ENCODE measurements at places on chromosomes 3 and 15. TPM values are rescaled to one million over a fixed set of nuclear protein-coding genes. Genes with fewer than 3 reads are reported as not detected.

The CRYGS gene
- 1.7 TPM for total RNA-seq

DNA sequence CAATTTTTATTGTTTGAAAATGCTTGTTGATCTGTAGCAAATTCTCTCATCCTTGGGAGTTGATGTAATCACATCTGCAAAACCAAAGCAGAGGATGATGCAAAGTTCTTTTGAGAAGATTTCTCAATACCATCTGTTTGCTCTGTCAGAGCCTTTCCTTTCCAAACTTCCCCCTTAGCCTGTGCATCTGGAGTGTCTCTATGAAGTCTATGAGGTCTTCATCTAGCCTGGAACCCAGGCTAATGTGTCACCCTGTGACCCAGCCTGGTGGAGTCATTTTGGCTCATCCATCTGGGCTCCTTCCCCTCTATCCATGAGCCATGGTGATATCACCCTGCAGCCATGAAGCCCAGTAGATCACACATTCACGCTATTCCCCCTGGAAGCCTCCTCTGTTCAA is 123.2 kb upstream of the SLC7A14 start:
- DNase-seq = peak; percentile 72

GRCh38 chr3:113231827-113232253 is 20.5 kb downstream of the BOC start:
- peak; percentile 93 for DNase-seq

DNA sequence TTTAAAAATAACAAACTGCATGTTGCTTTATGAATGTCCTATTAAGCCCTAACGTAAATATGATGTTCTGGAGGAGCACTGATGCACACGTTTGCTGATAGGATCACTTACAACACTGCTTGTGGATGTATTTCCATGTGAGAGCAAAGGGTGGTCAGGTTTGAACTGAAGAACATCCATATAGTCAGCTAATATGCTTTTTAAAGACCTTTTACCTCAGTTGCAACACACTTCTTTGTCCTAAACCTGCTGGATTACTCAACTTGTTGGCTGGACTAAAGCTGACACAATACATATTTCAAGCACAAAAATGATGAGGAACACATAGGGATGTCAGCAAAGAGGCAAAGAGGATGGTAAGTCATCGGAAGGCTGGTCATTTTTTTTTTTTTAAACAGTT is 186.6 kb downstream of the TIGIT start:
- DNase-seq = peak; percentile 32

The CCDC191 gene
- 0.51 TPM for total RNA-seq

The SLC12A8 gene
- 6.4 TPM for total RNA-seq

All from LHCN-M2 (cell line).